Fibroblast of lung (primary cell): ENCODE measurements at places on chromosomes 2 and 18.
A peak's percentile ranks its signal among the peaks of the same experiment; 100 is the strongest.

GRCh38 chr2:824954-825353, 125.7 kb upstream of the SNTG2 start:
- no peaks in the 10 kb centered on the region for H3K27me3 ChIP-seq
- no peak overlapping the region for H3K4me3 ChIP-seq
- H3K36me3 ChIP-seq: no peaks in the 10 kb centered on the region
- H3K27ac ChIP-seq: no peak overlapping the region
- DNase-seq: no peak

DNA sequence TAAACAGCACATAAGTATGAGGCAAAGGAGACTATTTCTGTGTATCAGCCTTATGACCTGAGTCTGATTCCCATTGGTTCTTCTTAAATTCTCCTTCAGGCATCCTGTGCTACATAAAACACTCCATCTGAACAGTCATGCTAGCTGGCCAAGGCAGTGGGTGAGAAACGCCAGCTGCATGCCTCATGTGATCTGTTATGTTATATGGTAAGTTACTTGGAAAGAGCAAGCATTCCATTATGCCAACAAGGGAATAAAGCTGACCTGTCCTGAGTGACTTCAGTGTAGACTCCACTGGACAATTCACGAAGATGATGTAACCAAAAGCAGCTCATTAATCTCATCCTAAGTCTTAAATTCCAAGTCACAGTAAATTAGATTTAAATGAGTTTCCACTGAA, 216.5 kb upstream of the FN1 start:
- H3K27me3 ChIP-seq: no peaks in the 10 kb centered on the region
- no peak overlapping the region for H3K4me3 ChIP-seq
- DNase-seq: peak; percentile 90
- peaks cover 19% of the 10 kb centered on the region for H3K4me1 ChIP-seq
- peak overlapping the region; percentile 71 for H3K27ac ChIP-seq

DNA sequence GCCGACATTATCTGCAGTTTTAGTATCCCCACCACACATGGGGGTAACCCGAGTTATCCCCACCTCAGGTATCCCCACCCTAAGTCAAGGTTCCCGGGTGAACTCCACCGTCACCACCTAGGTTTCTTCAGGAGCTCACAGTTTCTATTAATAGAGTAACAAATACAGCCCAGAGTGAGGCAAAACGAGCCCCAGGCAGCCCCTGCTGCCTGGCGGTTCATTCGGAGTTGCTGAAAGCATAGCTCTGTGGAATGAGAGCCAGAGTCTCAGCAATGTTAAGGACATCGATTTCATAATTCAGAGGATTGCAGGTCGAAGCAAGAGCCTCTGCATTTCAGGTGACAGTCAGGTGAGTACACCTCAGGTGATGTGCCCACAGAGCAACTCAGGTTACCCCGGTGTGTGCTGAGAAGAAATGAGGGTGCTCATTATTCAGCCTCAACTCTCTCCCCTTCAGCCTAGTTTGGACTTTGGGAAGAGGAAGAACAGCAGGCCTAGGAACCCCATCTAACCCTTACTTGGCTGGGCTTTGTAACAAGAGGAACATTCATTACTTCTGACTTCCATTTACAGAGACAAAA, 10.7 kb downstream of the SATB2 start:
- no peaks in the 10 kb centered on the region for H3K36me3 ChIP-seq
- H3K27ac ChIP-seq: no peak overlapping the region
- H3K4me1 ChIP-seq: no peaks in the 10 kb centered on the region
- no peak overlapping the region for H3K4me3 ChIP-seq

DNA sequence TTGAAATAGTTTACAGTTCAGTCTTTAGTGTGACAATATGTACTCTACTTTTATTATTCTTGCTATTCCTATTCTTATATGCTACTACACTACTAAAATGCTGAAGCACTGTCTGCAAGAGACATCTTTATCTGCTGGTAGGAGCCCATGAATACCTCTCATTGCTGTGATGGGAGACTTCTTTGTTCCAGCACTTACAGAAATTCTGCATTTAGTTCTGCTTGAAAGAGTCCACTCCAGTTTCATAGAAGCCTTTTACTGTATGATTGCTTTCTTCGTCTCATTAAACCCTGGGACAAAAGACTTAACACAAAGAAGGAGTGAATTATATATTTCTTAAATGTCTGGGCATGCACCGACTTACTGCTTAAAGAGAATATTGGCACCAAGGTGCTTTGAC, 272.7 kb downstream of the CD226 start:
- H3K27ac ChIP-seq: no peak overlapping the region
- H3K36me3 ChIP-seq: no peaks in the 10 kb centered on the region
- no peaks in the 10 kb centered on the region for H3K27me3 ChIP-seq
- H3K4me1 ChIP-seq: no peaks in the 10 kb centered on the region

GRCh38 chr2:177254433-177255226, 9.9 kb downstream of the NFE2L2 start:
- H3K4me3 ChIP-seq: no peak overlapping the region
- peaks cover 18% of the 10 kb centered on the region for H3K4me1 ChIP-seq
- H3K36me3 ChIP-seq: peaks cover 4% of the 10 kb centered on the region
- H3K27me3 ChIP-seq: no peaks in the 10 kb centered on the region
- no peak overlapping the region for H3K27ac ChIP-seq
